PC-9 (cell line): ENCODE measurements at places on chromosomes 2 and 18. TPM values are rescaled to one million over a fixed set of nuclear protein-coding genes. Genes with fewer than 3 reads are reported as not detected.

The GPC1 gene
- total RNA-seq = 302 and 319 TPM in 2 replicates

The AMER3 gene
- total RNA-seq = not detected in 2 replicates

The CDK15 gene
- total RNA-seq = not detected in 2 replicates

The GTF2A1L gene
- total RNA-seq = not detected in 2 replicates

The STAT4 gene
- 0.23 and 0.70 TPM in 2 replicates for total RNA-seq

The THAP4 gene
- total RNA-seq = 78.2 and 94.8 TPM in 2 replicates

The IL1F10 gene
- not detected in 2 replicates for total RNA-seq

The ANKRD30BL gene
- total RNA-seq = not detected in 2 replicates

- no peaks in the 10 kb centered on the region for H3K4me1 ChIP-seq
- H3K4me3 ChIP-seq = no peak overlapping the region
- no peaks in the 10 kb centered on the region for H3K27me3 ChIP-seq
- no peak for DNase-seq
- H3K27ac ChIP-seq = no peak overlapping the region
These were observed 91.7 kb downstream of the KLF7 start for GRCh38 chr2:207073801-207074678.

- no peak for DNase-seq
- no peaks in the 10 kb centered on the region for H3K36me3 ChIP-seq
- H3K27ac ChIP-seq = no peak overlapping the region
- no peak overlapping the region for H3K4me3 ChIP-seq
- H3K4me1 ChIP-seq = no peaks in the 10 kb centered on the region
These were observed 86.7 kb upstream of the ZEB2 start for GRCh38 chr2:144606466-144607095.

- no peaks in the 10 kb centered on the region for H3K4me1 ChIP-seq
- no peaks in the 10 kb centered on the region for H3K27me3 ChIP-seq
- H3K36me3 ChIP-seq = no peaks in the 10 kb centered on the region
- H3K27ac ChIP-seq = no peak overlapping the region
- H3K4me3 ChIP-seq = no peak overlapping the region
These were observed 94.1 kb downstream of the PTPRM start for GRCh38 chr18:7661207-7661606.

DNA sequence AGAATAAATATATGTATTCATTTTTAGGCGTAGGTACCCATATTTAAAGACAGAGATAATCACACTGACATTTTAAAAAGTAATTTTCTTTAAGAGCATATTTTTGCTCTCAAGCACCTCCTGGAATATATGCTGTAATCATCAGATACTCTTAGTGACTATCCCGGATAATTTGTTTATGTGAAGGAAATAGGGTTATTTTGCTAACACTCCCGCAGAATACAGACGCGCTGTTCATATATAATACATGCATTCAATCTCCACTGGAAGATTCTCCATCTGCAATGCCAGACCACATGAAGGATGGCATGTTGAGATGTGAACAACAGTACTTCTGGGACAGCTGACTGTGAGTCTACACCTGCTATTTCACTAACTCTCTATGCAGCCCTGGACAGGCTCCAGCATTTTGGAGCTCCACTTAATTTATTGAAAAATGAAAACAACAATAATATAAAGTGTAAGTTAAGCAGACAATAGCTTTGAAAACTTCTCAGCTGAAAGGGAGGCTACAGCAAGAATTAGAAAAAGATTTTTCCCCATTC lies 430.6 kb downstream of the TMX3 start:
- H3K27me3 ChIP-seq = no peaks in the 10 kb centered on the region
- H3K4me1 ChIP-seq = no peaks in the 10 kb centered on the region
- H3K36me3 ChIP-seq = no peaks in the 10 kb centered on the region
- no peak overlapping the region for H3K4me3 ChIP-seq

- no peaks in the 10 kb centered on the region for H3K27me3 ChIP-seq
- H3K4me1 ChIP-seq = peaks cover 57% of the 10 kb centered on the region
- DNase-seq = no peak
- peak overlapping the region; percentile 6; the same call in 1 of the 2 replicates for H3K4me3 ChIP-seq
- no peaks in the 10 kb centered on the region for H3K36me3 ChIP-seq
These were observed 103.2 kb upstream of the HS6ST1 start for GRCh38 chr2:128421861-128422311.

GRCh38 chr2:211033765-211034164 lies 477.4 kb downstream of the CPS1 start:
- no peaks in the 10 kb centered on the region for H3K36me3 ChIP-seq
- H3K4me1 ChIP-seq = no peaks in the 10 kb centered on the region
- no peak for DNase-seq
- H3K27ac ChIP-seq = no peak overlapping the region
- H3K27me3 ChIP-seq = no peaks in the 10 kb centered on the region

DNA sequence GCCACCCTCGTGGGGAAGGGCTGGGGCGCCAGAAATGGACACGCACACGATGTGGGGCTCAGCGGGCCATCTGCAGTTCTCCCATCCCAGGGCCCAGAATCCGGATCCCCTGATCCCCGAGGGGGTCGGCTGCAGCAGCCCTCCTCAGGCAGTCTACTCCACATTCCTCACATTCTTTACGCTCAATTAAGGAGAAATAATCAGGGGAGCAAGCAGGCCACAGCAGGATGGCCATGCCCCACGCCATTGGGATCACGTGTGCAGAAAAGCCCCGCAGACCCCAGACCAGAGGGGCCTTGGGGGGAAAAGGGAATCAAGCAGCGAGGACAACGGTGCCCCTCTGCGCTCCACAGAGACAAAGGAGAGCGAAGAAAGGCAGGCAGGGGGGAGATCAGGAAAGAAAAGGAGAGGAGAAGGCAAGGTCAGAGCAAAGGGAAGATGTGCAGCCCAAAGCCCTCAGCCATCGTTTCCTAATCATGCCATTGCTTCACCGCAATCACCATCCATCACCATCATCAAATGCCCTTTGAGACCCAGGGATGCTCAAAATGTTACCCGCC lies 17.5 kb upstream of the PKDCC start:
- H3K27me3 ChIP-seq = no peaks in the 10 kb centered on the region
- H3K36me3 ChIP-seq = no peaks in the 10 kb centered on the region
- DNase-seq = no peak

- peaks cover 96% of the 10 kb centered on the region for H3K27me3 ChIP-seq
- H3K36me3 ChIP-seq = no peaks in the 10 kb centered on the region
- H3K27ac ChIP-seq = no peak overlapping the region
- DNase-seq = no peak
- H3K4me1 ChIP-seq = no peaks in the 10 kb centered on the region
- H3K4me3 ChIP-seq = no peak overlapping the region
These were observed 221.4 kb downstream of the CLIP4 start for GRCh38 chr2:29336341-29337241.

GRCh38 chr2:223999862-224000261 lies 39.2 kb downstream of the SERPINE2 start:
- no peaks in the 10 kb centered on the region for H3K4me1 ChIP-seq
- no peak overlapping the region for H3K4me3 ChIP-seq
- peaks cover 37% of the 10 kb centered on the region for H3K36me3 ChIP-seq

- no peaks in the 10 kb centered on the region for H3K36me3 ChIP-seq
- H3K4me1 ChIP-seq = no peaks in the 10 kb centered on the region
- no peak for DNase-seq
- no peak overlapping the region for H3K27ac ChIP-seq
These were observed 433.3 kb upstream of the SALL3 start for GRCh38 chr18:78546281-78546680.

GRCh38 chr2:28486526-28486925 lies 9.3 kb upstream of the PLB1 start:
- peaks cover 7% of the 10 kb centered on the region; the same call in 1 of the 2 replicates for H3K4me1 ChIP-seq
- H3K36me3 ChIP-seq = no peaks in the 10 kb centered on the region

DNA sequence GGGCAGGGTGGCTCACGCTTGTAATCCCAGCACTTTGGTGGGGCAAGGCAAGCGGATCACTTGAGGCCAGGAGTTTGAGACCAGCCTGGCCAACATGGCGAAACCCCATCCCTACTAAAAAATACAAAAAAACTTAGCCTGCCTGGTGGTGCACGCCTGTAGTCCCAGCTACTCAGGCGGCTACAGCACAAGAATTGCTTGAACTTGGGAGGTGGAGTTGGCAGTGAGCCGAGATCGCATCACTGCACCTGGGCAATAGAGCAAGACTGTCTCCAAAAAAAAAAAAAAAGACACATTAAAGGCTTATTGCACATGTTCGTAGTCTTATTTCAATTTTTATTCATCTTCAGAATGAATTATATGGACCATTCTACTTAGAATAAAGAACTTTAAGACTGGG lies 110.2 kb downstream of the BMPR2 start:
- DNase-seq = no peak
- H3K4me3 ChIP-seq = no peak overlapping the region
- no peaks in the 10 kb centered on the region for H3K36me3 ChIP-seq
- H3K27me3 ChIP-seq = no peaks in the 10 kb centered on the region

- H3K36me3 ChIP-seq = no peaks in the 10 kb centered on the region
- H3K4me1 ChIP-seq = peaks cover 5% of the 10 kb centered on the region; the same call in 1 of the 2 replicates
- H3K4me3 ChIP-seq = peak overlapping the region; percentile 79
- peak; percentile 75 for DNase-seq
- peaks cover 13% of the 10 kb centered on the region; the same call in 1 of the 2 replicates for H3K27me3 ChIP-seq
- no peak overlapping the region for H3K27ac ChIP-seq
These were observed 20.2 kb upstream of the PAX3 start for GRCh38 chr2:222318712-222319585.

DNA sequence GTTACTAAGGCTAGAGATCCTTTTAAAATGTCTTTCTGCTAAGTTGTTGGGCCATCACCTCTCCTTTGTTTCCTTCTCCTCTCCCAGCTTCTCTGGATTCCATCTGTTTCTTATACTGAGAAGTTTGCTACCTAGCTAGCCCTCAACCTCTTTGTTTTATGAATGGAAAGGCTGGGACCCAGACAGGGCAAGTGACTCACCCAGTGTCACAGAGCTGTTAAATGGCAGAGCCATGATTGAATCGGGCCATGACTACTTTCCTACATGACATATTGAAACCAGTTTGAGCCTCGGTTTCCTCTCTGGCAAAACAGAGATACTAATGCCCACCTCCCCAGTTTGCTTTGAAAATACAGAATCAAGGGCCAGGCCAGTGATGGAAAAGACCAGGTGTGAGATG lies 24.1 kb downstream of the REEP1 start:
- peaks cover 63% of the 10 kb centered on the region for H3K27me3 ChIP-seq
- no peak for DNase-seq
- no peaks in the 10 kb centered on the region for H3K36me3 ChIP-seq

DNA sequence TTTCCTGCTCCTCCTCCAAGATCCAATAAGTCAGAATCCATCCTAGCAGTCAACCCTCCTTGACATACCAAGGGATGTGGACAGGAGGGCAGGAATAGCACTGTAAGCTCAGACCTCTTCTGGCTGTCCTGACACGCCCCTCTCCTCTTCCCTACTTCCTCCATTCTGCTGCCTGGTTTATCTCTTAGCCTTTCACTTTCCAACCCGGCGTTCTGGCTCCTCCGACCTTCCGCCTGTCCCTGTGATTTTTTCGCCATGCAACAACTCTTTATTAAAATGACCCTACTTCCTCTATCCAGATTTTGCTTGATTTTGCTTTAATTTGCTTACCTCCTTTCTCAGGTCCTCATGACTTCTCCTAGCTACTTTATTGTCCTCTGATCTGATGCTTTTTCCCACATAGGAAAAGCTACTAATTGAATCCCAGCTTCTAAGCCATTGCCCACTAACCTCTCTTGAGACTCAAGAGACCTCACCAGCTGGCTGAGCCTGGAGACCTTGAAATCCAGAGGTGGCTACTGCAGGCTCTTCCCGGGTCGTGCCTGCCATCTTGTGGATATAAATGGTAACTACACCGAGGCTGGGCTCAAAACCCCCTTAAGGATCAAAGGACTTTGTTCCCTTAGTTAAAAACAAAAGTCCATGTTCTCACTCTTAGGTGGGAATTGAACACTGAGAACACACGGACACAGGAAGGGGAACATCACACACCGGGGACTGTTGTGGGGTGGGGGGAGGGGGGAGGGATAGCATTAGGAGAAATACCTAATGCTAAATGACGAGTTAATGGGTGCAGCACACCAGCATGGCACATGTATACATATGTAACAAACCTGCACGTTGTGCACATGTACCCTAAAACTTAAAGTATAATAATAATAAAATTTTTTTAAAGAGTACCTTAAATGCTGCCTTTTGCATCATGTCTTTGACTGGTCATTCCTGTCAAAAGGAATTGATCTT lies 139.4 kb downstream of the AKAIN1 start:
- no peak overlapping the region for H3K27ac ChIP-seq
- peaks cover 22% of the 10 kb centered on the region for H3K27me3 ChIP-seq
- no peaks in the 10 kb centered on the region for H3K4me1 ChIP-seq
- DNase-seq = no peak
- H3K36me3 ChIP-seq = no peaks in the 10 kb centered on the region
- no peak overlapping the region for H3K4me3 ChIP-seq

GRCh38 chr2:192029089-192029488 lies 165.6 kb downstream of the TMEFF2 start:
- no peak overlapping the region for H3K4me3 ChIP-seq
- H3K36me3 ChIP-seq = no peaks in the 10 kb centered on the region
- no peak overlapping the region for H3K27ac ChIP-seq
- no peaks in the 10 kb centered on the region for H3K4me1 ChIP-seq
- no peaks in the 10 kb centered on the region for H3K27me3 ChIP-seq

- H3K27ac ChIP-seq = no peak overlapping the region
- 0 out of 2 replicates have a peak, but pooled peaks cover 4% of the 10 kb centered on the region for H3K4me1 ChIP-seq
- H3K4me3 ChIP-seq = no peak overlapping the region
- no peaks in the 10 kb centered on the region for H3K27me3 ChIP-seq
These were observed 140.4 kb downstream of the ANKRD44 start for GRCh38 chr2:197170208-197170607.

DNA sequence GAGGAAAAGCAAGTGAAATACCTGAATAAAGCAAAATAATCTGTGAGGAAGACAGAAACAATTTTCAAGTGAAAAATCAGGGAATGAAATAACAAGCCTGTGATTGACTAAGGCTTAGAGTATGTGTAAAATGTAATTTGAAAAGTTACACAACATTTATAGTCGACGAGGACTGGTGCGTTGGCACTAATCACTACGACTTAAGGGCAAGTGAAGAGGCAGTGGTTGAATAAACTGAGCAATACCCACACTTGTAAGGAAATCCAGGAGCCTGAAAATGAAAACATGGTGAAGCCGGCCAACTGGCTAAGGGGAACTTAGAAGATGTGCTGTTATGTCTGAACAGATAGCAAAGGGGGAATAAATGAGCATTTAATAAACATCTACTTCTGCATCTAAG lies 13.4 kb downstream of the DOK1 start:
- H3K4me1 ChIP-seq = peaks cover 18% of the 10 kb centered on the region
- H3K27me3 ChIP-seq = no peaks in the 10 kb centered on the region
- no peak overlapping the region for H3K4me3 ChIP-seq
